Stomach (tissue), 19 donors: ENCODE measurements at places on chromosomes 1 and 21. TPM values are rescaled to one million over a fixed set of nuclear protein-coding genes. Genes with fewer than 3 reads are reported as not detected.
A peak's percentile ranks its signal among the peaks of the same experiment; 100 is the strongest.

- no peak for DNase-seq
Observed at GRCh38 chr1:242002510-242002909, 3.6 kb upstream of the MAP1LC3C start.

DNA sequence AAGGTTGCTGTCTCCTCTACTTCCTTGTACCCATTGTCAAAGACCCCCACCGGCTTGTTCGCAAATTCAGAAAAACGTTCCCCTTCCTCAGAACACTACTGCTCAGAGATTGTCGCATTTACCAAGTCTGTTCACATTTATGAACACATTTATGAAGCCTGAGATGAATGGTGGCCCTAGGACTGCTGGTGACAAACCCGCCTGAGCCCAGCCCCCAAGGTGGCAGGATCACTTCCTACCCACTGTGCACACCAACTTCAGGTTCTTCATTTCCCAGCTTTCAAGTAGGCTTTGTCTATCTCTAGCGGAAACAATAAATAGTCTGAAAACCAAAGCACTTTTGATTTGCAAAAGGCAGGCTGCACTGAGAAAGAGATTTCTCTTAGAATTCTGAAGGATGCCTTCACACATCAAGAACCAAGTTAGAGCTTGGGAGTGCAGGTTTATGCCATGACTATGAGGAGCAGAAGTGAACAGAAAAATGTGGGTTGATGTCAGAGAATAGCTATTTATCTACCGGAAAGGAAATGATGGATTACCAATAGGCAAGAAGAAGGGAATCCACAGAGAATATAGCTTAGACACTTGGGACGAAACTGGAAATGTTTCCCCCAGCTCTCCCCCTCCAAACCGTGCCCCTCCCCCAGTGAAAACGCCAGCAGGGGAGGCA is 200.5 kb downstream of the TOMM20 start:
- DNase-seq: no peak

The VASH2 gene
- 0.92 TPM for polyA plus RNA-seq

The HRNR gene
- polyA plus RNA-seq: not detected

The TIAM1 gene
- 1.8 TPM for polyA plus RNA-seq

- no peak for DNase-seq
Observed at GRCh38 chr1:165580931-165581871, 37.4 kb downstream of the LRRC52 start.

The AQP10 gene
- not detected for polyA plus RNA-seq

DNA sequence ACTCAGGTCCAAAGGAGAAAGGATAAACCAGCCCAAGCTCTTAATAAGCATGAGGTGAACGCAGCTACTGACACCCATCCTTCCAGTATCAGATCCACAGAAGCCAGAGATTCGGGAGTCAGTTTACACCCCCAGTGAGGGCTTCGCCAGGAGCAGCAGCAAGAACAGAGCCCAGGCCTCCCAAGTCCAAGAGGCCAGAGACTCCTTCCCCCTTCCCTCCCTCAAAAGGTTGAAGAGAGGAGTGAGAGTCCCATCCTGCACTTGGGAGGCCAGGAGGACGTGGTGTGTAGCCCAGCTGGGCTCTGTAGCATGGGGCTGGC is 72.8 kb downstream of the MRPL37 start:
- DNase-seq: no peak

DNA sequence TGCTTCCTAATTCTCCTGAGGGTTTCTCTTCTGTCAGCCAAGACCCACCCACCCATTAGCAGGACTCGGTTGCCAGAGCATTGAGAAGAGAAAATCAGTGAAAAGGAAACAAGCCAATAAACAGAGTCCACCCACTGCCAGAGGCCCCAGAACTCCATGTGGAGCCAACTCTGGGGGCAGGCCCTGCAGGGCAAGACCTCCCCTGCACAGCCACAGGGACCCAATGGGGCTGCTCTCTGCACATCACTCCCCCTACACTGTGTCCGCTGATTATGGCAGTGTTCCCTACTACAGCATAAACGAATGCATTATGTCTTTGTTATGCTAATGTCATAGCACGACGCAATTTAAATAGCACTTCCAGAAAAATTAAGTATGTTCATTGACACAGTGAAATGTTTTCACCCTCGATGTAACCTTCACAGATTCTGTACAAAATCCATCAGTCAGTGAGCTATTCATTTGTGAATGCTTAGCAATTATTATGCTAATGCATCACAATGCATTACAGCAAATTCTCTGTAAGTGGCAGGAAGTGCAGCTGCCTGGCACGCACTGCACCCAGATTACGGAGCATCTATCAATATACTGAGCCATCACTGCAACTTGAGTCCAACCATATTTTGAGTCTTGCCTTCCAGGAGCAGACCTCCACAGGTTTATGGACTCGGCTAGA is 56.4 kb downstream of the GRIK3 start:
- peak; percentile 38 for DNase-seq

GRCh38 chr1:11107599-11107998 is 7.9 kb upstream of the EXOSC10 start:
- DNase-seq: no peak

GRCh38 chr1:226580625-226581270 is 32.2 kb downstream of the STUM start:
- peak; percentile 33 for DNase-seq

The TMOD4 gene
- not detected for polyA plus RNA-seq

- no peak for DNase-seq
Observed at GRCh38 chr1:96144636-96145035, 576.9 kb upstream of the PTBP2 start.

The SPRR2E gene
- polyA plus RNA-seq: 27.4 TPM

DNA sequence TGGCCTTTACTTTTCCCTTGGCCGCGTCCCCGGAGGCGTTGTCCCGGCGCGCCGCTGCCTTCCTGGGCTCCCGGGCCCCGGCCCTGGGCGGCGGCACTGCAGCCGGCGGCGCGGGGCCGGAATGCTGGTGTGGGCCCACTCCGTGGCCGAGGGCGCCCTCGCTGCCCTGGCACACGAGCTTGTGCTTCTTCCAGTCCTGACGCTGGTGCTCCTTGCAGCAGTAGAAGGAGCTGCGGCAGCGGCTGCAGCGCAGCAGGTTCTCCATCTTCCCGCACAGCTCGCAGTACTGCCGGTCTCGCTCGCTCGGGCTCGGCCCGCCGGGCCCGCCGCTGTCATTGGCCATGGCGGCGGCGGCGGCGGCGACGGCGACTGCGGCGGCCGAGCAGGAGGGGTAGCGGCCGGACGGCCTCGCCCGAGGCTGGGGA is 529 bp downstream of the EGLN1 start:
- DNase-seq: peak; percentile 80
